ENCODE measurements at places on chromosomes 3 and 15. TPM values are rescaled to one million over a fixed set of nuclear protein-coding genes. Genes with fewer than 3 reads are reported as not detected.

SHQ1 gene
- total RNA-seq: 26.0 TPM

CAMK2N2 gene
- 0.20 TPM for total RNA-seq

TBC1D21 gene
- total RNA-seq: not detected

RBP2 gene
- not detected for total RNA-seq

AGTR1 gene
- total RNA-seq: not detected

GPR27 gene
- 0.51 TPM for total RNA-seq

GPD1L gene
- total RNA-seq: 20.6 TPM

SH2D7 gene
- 0.07 TPM for total RNA-seq

MITF gene
- 0.27 TPM for total RNA-seq

Measured in T-helper 1 cell treated with Interleukin-12 subunit alpha and Interleukin-12 subunit beta and Interleukin-4 antibody, amounts not matched to agents 30 ng/mL and 1 ng/mL, for 36 hours (primary cell).